ENCODE measurements at places on chromosomes 2 and 18. TPM values are rescaled to one million over a fixed set of nuclear protein-coding genes. Genes with fewer than 3 reads are reported as not detected.

- DNase-seq = no peak
These were observed 60.5 kb downstream of the CDH2 start for GRCh38 chr18:28116461-28116860.

DNA sequence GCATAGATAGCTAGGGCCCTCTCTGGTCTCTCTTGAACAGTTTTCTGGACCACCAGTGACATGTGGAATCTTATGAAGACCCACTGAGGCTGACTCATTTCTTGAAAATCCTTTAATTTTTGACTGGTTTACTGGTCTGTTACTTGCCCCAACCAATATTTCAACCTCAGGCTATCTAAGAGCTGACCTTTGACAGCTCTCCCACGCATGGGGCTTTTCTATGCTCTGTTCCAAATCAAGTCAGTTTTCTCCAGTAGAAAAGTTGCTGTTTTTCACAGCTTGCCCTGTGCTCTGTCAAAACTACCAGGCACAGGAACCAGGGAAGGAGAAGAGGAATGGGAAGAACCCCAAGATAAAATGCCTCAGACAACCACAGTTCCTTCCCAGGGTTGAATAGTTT is 46.0 kb upstream of the MTIF2 start:
- DNase-seq = no peak

DNA sequence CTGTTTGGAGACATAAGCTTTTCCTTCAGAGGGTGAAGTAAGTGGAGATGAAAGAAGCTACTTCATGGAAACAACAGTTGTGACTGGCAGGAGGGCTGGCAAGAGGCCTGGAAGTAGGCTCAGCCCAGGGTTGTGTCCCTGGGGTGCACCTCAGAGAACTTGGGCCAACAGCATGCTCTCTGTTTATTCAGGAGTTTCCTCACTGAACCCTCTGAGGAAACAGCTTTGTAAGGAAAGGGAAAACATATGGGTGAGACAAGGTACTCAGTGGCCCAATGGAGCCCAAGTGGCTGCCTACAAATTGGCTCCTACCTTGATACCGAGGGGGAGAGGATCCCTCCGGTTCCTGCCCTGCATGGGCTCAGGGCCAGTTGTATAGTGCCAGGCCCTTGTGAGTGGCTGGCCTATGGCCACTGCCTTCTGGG is 115.5 kb upstream of the ITGA6 start:
- DNase-seq = no peak

- peak; percentile 19 for DNase-seq
These were observed 464 bp downstream of the COL4A4 start for GRCh38 chr2:227163485-227163997.

GRCh38 chr2:9693196-9693491 is 62.3 kb upstream of the YWHAQ start:
- no peak for DNase-seq

DNA sequence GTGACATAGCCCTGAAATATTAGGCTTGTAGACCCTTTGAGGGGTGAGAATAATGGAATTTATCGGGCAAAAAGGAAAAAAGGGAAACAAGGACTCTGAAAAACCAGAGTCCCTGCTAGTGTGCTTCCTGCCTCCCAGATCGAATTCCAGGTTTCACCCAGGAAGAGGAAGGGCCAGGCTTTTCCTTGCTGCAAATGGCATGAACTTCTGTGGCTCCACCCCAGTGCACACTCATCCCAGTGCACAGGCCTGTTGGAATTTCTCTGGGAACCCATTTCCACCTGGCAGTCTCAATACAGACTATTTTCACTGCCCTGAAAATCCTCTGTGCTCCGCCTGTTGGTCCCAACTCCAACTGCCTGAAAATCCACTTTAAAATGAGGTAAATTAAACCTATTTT is 29.9 kb downstream of the C18orf54 start:
- no peak for DNase-seq

Gene HOXD13
- total RNA-seq = not detected

Gene FECH
- total RNA-seq = 10.9 TPM

Gene CBLN2
- total RNA-seq = not detected

Gene MRO
- total RNA-seq = not detected

Gene FTCDNL1
- 2.7 TPM for total RNA-seq

All from neural progenitor cell (in vitro differentiated cells).